ENCODE measurements at places on chromosomes 16 and 17.

- no peak for DNase-seq
Measured at GRCh38 chr16:68802190-68802589, 41.1 kb upstream of the TANGO6 start.

DNA sequence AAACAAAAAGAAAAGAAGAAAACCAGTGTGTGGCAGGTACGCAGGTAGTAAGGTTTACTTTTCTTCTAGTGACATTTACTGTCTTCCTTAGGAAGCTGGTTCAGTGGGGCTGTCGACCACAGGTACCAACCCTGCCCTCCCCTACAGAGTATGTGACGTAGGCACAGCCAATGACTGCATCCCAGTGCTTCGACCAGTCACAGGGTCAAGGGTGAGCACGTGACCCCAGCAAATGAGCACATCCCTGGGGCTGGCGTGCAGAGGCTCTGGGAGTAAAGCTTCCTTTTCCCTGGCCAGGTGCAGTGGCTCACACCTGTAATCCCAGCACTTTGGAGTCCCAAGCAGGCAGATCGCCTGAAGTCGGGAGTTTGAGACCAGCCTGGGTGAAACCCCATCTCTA, 38.9 kb upstream of the PLCG2 start:
- DNase-seq = no peak

DNA sequence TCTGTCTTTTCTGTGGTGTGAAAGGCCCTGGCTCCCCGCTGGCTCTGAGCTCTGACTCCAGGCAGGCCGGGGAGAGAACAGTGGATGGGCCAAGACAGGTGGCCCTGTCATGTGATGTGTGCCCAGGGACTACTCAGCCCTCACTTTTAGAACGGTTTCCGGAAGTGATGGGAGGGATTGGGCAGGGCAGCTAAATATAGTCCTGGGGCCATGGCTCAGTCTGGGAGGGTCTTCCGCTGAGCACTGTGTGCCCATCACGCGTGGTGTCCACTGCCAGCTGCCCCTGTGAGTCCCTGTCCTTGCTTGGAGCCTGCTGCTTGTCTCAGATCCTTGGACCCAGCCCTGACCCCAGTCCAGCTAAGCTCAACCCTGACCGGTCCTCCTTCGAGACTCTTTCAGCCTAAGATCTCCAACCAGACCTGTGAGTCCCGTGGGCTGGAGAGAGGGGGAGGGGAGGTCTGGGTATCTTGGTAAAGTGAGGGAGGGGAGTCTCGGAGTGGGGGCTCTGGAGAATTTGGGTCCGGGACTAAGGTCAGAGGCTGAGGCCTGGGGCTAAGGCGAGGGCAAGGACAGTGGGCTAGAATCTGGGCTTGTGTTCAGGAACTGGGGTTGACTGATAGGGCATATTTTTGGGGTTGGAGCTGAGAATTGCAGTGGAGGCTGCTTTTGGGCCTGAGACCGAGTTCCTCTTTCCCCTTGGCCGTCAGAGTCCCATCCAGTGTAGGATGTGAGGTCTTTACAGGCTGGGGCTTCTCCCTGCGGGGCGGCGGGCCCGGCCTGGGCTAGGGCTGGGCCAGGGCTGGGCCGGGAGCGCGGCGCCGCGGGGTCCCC, at the start of gene TRIM72:
TRIM72 (plus strand) TSS at position 243 of the 831 bp plus-strand sequence. CDS start 620 bp downstream, outside the sequence.
- DNase-seq = no peak

- DNase-seq = no peak
Measured at GRCh38 chr16:4021070-4021779, 95.0 kb downstream of the ADCY9 start.

DNA sequence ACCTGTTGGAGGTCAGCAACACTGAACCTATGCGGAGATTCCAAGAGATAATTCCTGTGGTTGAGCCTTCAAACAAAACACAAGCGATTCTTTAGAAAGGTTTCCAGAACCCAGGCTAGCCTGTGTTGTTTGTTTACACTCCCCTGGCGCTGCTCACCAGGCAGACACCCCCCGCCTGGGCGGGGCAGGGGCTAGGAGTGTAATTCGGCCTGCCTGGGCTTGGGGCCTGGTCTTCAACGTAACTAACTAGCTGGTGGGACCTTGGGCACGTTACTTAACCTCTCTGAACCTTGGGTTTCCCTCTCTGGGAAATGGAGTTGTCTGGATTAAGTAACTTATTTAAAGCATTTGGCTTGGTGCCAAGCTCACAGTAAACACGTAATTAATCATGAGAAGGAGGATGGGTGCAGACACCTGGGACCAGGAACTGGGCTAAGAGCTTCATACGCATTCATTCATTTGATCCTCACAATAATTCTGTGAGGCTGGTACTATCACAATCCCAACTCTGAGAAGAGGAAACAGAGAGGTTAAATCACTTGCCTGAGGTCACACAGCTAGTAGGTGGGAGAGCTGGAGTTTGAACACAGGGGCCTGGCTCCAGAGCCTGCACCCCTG, 7.6 kb upstream of the ARHGAP27 start:
- DNase-seq = no peak

DNA sequence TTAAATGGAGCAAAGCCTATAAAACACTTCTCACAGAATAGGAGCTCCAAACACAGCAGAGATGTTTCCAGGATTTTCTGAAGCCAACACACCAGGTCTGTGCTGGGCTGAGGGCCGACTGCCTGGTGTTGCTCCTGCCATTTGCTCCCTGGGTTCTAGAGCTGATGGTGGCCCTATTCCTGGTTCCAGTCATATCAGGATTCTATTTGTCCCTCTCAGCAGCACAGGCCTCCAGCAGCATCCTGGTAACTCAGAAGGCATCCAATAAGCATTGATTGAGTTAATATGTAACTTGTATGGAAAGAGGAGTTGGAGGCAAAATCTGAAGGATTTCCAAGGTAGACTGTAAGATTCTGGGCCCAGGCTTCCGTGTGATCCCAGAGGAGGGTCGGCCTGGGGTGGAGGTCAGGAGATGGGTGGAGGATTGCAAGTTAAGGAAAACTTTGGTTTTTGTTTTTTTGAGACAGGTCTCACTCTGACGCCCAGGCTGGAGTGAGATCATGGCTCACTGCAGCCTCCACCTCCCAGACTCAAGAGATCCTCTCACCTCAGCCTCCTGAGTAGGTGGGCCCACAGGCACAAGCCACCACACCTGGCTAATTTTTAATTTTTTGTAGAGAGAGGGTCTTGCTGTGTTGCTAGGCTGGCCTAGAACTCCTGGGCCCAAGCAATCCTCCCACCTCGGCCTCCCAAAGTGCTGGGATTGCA, 5.7 kb downstream of the NUPR1 start:
- no peak for DNase-seq

DNA sequence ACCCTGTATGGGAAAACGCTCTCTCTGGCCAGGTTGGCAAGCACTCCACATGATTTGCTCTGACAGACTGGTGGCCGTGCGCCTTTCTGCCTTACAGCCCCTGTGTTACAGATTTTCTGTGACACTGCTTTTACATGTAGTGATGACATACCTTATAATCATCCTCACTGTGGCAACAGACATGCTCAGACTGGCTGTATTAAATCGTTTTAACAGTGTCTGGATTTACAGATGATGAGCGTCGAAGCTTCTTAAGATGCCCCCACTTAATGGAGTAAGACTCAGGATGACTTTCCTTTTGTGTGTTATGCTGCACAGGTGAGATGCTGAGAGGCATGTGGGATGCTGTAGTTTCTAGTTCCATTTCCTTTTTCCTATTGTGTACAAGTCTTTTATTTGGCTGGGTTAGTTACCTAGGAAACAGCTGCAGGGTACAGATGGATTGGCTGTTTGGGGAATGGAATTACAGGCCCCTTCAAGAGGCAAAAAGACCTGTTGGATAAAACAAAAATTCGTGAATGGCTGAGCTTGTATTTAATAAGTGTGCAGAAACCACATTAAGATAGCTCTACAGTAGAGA, 20.9 kb upstream of the VWA3A start:
- DNase-seq = no peak

GRCh38 chr16:35210681-35211433, 1751.4 kb downstream of the TP53TG3F start:
- no peak for DNase-seq

GRCh38 chr16:595942-596735, 6.3 kb downstream of the RAB40C start:
- no peak for DNase-seq

DNA sequence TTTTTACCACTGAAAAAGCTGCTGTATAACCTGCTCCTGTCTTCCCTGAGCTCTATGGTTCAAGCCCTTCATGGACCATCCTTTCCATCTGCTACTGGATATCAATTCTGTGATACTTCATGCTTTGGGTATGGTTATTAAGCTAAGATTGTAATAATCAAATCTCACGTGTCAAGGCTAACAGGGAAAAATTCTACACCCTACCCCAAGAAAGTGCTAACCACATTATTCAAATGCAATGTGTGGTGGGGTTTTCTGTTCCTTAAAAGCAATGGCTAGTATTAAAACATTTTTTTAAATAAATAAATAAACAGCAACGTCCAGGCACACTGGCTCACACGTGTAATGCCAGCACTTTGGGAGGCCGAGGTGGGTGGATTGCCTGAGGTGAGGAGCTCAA, 65.9 kb downstream of the SPAG9 start:
- no peak for DNase-seq

DNA sequence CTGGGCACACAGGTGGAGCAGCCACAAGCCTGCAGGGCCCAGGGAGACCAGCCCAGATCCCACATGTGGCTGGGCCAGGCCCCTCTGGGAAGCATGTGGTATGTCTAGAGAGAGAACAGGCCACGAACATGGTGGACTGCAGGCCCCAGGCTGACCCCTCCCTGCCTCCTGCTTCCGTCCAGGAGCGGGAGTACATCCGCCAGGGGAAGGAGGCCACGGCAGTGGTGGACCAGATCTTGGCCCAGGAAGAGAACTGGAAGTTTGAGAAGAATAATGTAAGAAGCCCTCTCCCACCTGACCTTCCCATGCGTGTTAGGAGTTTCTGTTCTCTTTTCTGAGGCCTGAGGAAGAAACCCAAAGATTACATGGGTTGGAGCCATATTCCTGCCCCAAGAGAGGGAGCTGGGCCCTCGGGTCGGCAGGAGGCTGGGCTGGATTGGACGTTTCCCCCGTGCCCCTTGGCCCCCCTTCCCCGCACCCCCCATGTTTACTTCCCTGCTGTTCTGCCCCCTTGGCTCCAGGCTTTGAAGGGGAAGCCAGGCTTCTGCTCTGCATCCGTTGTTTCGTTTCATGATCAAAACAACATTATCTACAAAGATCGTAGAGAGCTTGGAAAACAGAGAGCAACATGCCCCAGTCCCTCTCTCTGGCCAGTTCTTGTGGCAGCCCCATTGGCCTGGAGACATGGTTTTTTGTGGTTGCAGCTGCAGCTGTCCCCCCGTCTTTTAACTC, 5.7 kb upstream of the TCAP start:
- no peak for DNase-seq

DNA sequence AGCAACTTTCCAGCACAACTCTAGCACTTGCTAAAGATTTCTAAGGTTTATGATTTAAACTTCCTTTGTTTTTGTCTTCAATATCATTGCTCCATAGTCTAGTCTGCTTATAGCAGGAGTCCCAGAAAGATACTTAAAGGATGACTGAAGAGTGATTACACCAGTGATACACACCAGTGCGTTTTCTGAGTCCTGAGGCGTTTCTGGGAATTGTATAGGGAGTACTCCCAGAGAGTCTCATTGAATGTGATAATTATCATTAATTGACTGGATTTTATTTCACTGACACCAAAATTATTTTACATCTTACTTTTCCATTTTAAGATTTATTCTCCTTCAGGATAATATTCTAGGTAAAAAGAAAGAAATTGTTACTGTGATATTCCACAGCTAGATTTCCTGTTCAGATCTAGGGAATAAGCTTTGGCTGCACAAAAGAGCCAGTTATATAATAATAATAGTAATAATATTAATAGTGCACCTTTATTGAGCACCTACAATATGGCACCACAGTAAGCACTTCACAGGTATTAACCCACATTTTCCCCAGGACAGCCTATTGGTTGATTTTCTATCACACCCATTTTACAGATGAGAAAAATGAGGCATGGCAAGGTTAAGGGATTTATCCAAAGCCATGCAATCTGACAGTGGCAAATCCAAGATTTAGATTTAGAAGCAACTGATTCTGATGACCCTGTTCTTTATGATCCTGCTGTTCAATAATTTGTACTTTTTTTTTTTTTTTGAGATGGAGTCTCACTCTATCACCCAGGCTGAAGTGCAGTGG, 62.6 kb downstream of the IRX5 start:
- DNase-seq = no peak

DNA sequence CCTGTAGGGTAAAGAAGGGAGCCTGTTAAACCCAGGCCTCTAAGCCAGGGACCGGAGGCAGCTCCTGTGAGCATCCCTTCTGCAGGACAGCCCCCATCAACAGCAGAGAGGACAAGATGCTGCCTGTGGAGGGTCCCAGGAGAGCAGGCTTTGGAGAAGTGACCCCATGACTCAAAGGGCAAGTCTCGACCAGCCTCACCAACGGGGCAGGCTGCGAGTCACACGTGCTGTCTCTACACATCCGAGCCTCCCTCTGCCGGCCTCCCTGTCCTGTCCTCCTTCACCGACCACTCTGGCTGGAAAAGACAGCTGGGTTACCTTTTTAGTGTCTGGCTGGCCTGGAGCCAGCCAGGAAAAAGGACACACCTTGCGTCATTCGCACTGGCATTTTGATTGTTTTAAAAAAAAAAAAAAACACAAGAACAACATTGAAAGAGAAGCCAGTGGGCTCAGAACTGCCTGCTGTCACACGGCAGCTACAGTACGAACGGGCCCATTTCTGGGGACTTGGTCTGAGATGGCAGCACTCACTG, 74.5 kb upstream of the RCVRN start:
- no peak for DNase-seq

DNA sequence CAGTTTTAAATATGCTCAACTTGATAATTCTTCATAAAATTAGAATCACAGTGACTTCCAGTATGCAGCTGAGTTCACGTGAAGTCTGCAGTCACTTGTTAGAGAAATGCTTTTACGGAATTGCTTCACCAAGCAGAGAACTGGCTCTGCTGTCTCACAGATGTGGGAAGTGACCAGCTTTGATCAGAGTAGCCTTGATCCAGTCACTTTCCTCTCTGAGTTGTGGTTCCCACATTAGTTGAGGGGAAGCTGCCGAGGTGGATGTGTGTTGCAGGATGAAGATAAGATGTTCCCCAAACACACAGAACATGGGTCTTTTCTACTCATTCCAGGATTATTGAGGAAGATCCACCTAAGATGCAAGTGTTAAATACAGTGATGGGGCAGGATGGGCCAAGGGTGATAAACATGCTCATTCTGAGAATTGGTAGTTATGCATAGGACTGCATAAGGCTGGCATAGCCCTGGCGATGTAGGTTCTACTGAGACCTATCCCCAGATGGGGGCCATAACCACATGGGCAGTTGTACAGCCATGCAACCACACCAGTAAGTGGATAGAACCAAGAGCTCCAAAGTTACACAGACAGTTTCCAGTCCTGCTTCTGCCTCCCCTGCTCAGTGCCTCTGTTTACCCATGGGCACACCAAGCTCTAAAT, 168.9 kb upstream of the MAF start:
- no peak for DNase-seq

GRCh38 chr17:5131146-5131715, 15.4 kb downstream of the USP6 start:
- no peak for DNase-seq
